Stimulated activated CD4-positive, alpha-beta T cell treated with anti-CD3 and anti-CD28 coated beads, TNF-alpha, amount 100 ng/mL, for 4 hours (primary cell): ENCODE measurements at places on chromosomes 6 and 20.

DNA sequence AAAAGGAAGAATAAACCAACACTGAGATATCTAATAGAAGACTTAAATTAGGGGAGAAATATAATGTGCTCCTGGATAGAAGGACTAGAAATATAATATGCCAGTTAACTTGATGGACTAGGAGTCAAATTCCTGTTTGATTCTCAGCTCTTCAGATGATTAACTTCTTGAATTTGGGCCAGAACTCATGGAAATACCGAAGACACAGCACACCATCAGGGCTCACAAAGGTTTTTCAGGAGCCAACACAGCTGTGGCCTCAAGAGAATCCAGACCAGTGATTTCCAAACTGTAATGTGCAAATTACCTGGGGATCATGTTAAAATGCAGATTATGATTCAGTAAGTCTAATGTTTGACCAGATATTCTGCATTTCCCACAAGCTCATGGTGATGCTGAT, 33.8 kb upstream of the LRRC1 start:
- no peak for DNase-seq

DNA sequence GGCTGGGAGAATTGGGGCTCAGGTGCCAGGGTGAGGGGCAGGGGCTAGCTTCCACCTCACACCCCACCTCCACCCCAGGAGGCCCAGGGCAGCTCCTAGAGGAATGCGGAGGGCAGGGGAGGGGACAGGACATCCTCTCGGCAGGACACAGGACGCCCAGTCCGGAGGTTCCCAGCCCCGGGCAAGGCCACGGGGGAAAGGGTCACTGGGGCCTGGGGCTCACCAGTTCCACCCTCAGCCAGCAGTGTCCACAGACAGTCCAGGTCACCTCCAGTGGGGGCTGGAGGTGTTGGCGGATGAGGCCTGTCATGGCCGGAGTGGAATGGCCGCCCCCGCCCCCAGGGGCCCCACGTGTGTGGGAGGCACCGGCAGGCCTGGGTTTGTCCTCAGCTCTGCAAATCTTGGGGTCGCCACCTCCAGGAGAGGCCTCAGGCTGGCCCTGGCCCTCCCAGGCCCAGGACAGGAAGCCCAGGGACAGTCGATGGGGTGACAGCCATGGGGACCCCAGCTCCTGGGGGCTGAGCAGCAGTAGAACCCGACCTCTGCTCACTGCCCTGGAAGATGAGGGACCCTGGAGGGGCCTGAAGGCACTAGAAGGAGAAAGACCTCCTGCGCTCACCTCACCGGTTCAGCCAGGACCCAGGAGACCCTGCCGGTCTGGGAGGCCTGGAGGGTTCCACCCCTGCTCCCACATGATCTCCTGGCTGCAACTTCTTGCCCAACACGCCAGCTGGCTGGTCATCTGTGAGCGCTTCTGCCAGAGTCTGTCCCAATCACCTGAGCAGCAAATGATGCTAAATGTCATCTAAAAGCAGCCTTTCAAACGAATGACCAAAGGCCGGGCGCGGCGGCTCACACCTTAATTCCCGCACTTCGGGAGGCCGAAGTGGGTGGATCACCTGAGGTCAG, 13.0 kb upstream of the ABHD16B start:
- DNase-seq = no peak

DNA sequence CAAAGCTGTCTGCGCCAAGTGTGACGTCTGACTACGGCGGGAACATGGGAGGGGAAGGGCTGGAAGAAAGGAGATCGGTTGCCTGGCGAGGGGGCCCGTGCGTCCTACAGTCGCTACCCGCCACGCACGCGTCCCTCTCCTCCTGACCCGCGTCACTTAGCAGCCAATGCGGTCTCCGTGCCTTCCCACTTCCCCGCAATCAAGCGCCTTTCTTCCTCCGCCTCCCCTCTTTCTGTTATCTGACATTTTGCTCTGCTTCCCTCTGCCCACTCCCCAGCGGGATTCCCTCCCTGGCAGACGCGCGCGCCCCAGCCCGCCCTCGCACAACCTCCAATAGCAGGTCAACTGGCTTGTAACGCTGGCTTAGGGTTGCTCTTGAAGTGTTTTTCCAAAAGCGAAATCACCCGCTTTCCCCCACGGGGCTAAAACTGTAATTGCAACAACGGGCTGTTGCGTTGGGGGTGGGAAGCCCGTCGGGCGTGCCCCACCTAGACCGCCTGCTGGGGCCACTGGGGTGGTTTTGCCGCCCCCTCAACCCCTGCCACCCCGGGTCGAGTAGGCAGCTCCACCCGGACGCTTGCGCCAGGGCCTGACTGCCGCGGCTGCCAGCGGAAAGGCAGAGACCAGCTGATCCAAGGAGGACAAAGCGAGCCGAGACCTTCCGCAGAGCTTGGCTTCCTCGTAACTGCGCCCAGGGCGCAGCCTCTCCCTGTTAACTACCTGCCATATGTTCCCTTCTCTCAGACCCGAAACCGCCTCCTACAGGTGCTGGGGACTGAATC, 6.2 kb upstream of the SOX4 start:
- DNase-seq = no peak

DNA sequence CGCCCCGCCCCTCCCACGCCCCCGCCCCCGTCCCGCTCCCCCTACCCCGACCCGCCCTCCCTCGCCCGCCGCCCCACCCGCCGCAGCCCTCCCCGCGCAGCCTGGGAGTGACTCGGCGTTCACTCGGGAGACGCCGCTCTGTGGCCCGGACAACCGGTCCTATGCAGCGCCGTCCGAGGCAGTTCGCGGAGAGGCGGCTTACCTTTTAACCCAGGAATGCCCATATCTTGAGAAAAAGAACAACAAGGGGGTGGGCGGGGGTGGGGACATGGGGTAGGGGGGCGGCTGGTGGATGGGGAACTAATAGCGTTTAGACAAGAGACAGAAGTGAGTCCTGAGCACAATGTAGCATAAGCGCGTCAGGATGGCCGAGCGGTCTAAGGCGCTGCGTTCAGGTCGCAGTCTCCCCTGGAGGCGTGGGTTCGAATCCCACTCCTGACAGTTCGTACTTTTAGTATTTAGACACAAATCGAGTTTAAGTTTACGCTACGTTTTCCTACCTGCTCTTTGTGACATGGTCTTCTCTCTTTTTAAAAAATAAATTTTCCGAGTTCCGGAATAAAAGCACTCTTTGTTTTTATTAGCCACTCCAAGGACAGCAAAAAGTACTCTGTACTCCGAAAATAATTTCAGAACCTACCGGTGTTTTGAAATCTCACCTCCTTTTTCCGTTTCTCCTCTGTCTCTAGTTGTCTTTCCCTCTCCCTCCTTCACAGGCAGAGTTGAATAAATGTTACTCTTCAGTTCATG, 17.1 kb upstream of the HMGN4 start:
- peak; percentile 75 for DNase-seq

GRCh38 chr6:149154261-149154821, 163.2 kb upstream of the TAB2 start:
- DNase-seq = no peak

DNA sequence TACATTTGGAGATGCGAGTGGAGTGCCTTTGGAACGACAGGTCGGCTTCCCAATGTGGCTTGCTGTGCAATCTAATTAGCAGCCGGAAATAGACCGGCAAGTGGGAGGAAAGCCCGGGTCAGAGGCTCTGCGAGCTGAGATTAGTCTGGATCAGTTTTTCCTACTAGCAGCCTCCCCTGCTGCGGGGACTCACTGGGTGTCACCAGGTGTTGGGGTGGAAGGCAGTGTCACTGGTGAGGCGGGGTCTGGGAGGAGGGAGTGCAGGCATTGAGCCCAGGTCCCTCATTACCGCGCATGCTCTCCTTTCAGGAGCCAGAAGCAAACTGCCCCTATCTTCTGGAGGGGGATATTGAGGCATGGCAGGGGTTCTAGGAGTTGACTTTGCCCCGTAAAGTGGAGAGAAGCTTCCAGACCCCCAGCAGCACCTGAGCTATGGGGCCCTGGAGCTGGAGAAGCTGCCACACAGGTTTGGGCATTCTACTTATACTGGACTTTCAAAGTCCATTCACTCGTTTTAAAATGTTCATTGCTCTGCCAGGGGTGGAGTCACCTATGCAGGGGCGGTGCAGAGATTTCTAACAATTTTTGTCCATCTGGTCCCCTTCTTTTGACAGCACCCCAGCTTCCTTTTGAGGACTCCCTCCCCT, 11.0 kb downstream of the SULF2 start:
- no peak for DNase-seq

DNA sequence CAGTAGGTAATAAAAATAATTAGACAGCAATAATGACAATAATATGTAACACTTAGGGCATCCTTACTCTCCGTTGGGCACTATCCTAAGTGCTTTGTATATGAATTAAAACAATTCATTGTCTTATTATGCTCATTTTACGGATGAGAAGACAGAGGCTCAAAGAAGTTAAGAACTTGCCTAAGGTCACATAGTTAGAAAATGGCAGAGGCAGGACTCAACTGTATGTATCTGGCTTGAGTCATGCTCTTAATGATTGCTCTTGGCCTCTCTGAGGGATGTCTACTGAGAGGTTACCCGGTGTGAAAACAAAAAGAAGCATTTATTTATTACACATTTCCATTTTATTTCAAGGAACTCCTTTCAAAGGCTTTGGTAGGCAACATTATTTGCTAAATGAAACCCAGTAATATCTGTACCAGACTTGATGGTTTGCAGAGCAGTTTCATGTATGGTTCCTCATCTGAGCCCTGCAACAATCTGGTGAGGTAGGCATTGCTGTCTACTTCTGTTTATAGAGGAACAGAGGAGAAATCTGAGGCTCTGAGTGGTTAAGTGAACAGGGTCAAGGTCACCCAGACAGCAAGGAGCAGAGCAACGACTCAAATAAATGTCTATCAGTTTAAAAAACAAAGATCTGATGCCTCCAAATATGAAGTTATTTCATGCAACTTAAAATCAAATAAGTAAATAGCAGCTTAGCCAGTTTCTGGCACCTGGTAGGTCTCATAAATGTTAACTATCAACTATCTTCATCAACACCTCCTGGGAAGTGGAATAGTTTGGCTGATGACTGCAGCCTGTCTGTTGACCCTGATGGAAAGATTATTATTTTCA, 4.2 kb upstream of the PARD6B start:
- no peak for DNase-seq

DNA sequence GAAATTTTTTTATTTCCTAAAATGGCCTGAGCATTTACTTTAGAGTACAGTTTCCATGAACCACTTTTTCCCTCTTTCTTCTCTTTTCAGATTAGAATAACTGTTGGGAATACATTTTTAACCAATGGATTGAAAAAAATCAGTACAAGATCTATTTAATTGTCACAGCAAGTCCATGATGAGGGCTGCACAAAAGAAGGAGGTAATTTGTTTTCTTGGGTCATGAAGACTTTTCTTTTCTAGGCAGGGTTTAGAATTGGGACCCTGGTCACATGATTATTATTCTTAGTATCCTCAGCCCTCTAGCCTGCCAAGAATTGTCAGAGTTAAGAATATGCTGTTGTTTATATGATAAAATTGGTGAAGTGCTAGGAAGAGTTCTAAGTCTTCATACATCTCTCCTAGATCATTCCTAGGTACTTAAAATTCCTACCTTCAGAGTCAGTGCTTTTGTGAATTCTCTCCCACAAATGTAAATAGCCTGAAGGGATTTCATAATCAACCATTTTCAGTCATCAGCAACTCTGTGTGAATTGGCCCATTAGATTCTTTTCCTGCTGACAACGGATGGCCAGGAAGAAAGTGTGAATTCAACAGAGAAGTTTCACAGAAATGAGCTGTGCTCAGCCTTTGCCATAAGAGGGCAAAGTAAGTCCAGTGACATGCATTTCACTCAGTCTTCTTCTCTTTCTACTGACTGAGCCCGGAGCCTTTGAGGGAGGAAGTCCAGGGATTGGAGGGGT, 32.4 kb upstream of the TPBG start:
- no peak for DNase-seq

DNA sequence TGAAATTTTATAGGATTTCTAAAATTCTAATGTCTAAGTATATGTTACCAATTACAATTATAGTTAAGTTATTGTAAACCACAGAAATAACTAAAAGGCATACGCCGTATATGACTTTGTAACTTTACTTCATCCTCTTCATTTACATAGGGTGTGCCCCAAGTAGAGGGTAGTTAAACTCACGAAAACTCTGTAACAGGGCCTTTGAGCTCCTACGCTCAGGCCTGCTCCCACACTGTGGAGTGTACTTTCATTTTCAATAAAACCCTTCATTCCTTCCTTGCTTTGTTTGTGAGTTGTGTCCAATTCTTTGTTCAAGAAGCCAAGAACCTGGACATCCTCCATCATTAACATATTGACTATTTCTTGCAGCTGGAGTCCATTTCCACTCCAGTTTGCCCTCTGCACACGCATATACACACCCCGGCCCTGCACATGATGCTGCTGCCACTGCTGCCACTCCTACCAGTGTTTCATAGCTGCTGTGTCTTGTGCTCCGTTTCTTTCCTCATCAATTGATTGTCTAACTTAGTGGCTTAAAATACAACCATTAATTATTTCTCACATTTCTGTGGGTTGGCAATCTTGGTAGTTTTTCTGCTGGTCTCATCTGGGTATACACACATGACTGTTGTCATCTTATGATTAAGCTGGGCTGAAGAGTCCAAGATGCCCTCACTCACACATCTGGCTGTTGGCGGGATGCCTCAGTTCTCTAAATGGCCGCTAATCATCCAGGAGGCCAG, 33.0 kb upstream of the SCP2D1 start:
- no peak for DNase-seq

DNA sequence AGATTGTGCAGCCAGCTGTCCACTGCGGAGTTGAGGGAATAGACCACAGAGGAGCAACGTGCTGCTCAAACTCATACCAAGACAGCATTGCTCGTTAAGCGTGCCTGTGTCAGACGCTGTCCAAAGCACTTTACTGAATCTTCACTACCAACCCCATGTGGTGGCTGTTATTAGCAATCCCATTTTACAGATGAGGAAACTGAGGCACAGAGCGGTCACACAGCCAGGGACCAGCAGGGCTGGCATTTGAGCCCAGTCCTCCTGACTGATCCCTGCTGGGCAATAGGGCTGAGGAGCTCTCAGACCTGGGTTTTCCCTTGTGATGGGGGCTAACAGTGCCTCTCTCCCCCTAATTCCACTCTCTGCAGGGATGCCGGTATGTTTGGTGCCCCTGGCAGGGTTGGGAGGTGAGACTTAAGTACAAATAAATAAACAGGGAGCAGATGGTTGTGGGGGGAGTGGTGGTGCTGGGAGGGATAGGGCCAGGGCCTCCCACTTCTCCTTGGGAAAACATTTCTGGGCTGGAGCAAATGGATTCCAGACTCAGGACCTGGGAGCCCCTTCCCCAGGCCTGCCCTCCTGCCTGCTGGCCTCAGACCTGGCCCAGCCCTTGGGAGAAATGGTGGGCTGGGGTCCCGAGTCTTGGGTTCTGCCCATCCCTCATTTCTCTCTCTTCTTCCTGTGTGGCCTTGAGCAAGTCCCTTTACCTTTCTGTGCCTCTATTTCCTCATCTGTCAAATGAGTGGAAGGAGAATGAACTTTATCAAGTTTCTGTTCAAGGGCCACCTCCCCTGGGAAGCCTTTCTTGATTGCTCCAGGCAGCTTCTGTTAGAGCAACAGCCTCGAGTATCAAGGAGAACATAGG, 17.7 kb downstream of the SRXN1 start:
- no peak for DNase-seq
